ENCODE measurements at places on chromosomes 3 and 15. TPM values are rescaled to one million over a fixed set of nuclear protein-coding genes. Genes with fewer than 3 reads are reported as not detected.

The ESYT3 gene
- 2.6 TPM for total RNA-seq

The BAHD1 gene
- total RNA-seq, result 40.6 TPM

The WDR82 gene
- 57.9 TPM for total RNA-seq

The MYZAP gene
- total RNA-seq, result 1.1 TPM

The CCRL2 gene
- total RNA-seq, result not detected

The CPA3 gene
- total RNA-seq, result not detected

The MORC1 gene
- not detected for total RNA-seq

The DUOXA2 gene
- total RNA-seq, result not detected

GRCh38 chr3:124444075-124444474 is 286.2 kb upstream of the UMPS start:
- peaks cover 21% of the 10 kb centered on the region for H3K27me3 ChIP-seq
- H3K27ac ChIP-seq, result no peak overlapping the region
- H3K36me3 ChIP-seq, result no peaks in the 10 kb centered on the region
- DNase-seq, result no peak

DNA sequence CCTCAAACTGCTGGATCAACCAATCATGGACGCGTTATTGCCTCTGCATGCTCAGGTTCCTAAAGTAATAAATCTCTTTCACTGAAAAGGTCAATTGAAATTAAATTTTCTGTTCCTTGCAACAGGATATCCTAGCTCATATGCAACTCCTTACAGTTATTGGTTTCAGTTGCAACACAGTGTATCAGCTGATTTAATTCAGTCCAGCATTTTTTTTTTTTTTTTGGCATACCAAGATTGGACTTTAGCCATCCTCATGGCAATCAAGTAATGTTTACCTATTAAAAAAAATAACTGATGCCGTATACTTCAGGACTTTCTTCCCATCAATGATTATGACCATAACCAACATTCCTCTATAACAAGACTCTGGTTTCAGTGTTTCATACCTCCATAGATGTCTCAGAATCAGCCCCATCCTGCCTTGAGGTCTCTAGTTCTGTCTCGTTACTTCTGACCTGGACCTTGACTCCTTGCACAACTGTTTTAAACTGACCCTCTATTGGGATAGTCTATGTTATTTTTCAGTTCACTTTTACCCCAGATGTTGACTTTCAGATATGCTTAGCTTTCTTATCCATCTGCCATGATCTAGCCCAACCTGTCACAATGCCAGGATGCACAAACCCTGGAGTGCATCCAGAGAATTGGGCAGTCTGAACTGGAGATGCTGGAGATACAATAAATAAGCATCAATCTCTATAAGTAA is 265.0 kb upstream of the GADL1 start:
- no peak overlapping the region for H3K4me3 ChIP-seq
- H3K4me1 ChIP-seq, result no peaks in the 10 kb centered on the region
- H3K27ac ChIP-seq, result no peak overlapping the region
- H3K27me3 ChIP-seq, result no peaks in the 10 kb centered on the region
- no peaks in the 10 kb centered on the region for H3K36me3 ChIP-seq
- DNase-seq, result no peak

GRCh38 chr3:177111541-177111949 is 85.7 kb downstream of the TBL1XR1 start:
- H3K4me1 ChIP-seq, result peaks cover 51% of the 10 kb centered on the region
- H3K4me3 ChIP-seq, result no peak overlapping the region
- H3K27ac ChIP-seq, result peak overlapping the region; percentile 20
- H3K36me3 ChIP-seq, result no peaks in the 10 kb centered on the region
- no peak for DNase-seq
- no peaks in the 10 kb centered on the region for H3K27me3 ChIP-seq

- no peak overlapping the region for H3K27ac ChIP-seq
- H3K36me3 ChIP-seq, result no peaks in the 10 kb centered on the region
- no peaks in the 10 kb centered on the region for H3K27me3 ChIP-seq
- no peak for DNase-seq
- H3K4me1 ChIP-seq, result no peaks in the 10 kb centered on the region
Observed at GRCh38 chr3:18008706-18009368, 266.4 kb upstream of the TBC1D5 start.

DNA sequence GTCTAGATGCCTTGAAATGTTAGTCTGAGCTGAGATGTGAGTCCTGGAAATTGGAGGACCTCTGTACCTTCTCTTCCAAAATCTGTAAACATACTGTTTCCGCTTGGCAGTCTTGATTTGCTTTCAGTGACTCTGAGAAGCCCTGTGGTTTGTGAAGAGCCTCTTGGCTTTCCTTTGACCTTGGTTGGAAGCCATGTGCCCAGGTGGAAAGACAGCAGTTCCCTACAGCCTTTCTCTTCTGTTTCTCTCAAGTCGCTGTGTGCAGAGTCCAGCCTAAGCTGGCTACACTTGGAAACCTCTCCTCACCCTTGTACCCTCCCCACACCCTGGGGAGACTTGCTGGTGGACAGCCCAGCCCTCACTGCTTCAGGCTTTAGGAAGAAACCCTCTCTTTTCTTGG is 129.8 kb upstream of the CTDSPL start:
- H3K27me3 ChIP-seq, result peaks cover 2% of the 10 kb centered on the region
- H3K36me3 ChIP-seq, result no peaks in the 10 kb centered on the region
- no peaks in the 10 kb centered on the region for H3K4me1 ChIP-seq
- no peak overlapping the region for H3K4me3 ChIP-seq
- H3K27ac ChIP-seq, result no peak overlapping the region

GRCh38 chr3:72776-73175 is 123.8 kb upstream of the CHL1 start:
- H3K27me3 ChIP-seq, result no peaks in the 10 kb centered on the region
- no peak overlapping the region for H3K27ac ChIP-seq
- H3K4me1 ChIP-seq, result no peaks in the 10 kb centered on the region
- no peak for DNase-seq
- no peak overlapping the region for H3K4me3 ChIP-seq
- no peaks in the 10 kb centered on the region for H3K36me3 ChIP-seq

GRCh38 chr3:133833880-133834620 is 28.4 kb downstream of the SRPRB start:
- H3K27me3 ChIP-seq, result no peaks in the 10 kb centered on the region
- no peak overlapping the region for H3K27ac ChIP-seq
- no peak for DNase-seq
- no peaks in the 10 kb centered on the region for H3K36me3 ChIP-seq
- H3K4me1 ChIP-seq, result no peaks in the 10 kb centered on the region

- no peaks in the 10 kb centered on the region for H3K36me3 ChIP-seq
- DNase-seq, result no peak
- H3K27ac ChIP-seq, result no peak overlapping the region
- no peaks in the 10 kb centered on the region for H3K27me3 ChIP-seq
- H3K4me3 ChIP-seq, result no peak overlapping the region
Observed at GRCh38 chr3:159929171-159930141, 59.2 kb upstream of the IL12A start.

DNA sequence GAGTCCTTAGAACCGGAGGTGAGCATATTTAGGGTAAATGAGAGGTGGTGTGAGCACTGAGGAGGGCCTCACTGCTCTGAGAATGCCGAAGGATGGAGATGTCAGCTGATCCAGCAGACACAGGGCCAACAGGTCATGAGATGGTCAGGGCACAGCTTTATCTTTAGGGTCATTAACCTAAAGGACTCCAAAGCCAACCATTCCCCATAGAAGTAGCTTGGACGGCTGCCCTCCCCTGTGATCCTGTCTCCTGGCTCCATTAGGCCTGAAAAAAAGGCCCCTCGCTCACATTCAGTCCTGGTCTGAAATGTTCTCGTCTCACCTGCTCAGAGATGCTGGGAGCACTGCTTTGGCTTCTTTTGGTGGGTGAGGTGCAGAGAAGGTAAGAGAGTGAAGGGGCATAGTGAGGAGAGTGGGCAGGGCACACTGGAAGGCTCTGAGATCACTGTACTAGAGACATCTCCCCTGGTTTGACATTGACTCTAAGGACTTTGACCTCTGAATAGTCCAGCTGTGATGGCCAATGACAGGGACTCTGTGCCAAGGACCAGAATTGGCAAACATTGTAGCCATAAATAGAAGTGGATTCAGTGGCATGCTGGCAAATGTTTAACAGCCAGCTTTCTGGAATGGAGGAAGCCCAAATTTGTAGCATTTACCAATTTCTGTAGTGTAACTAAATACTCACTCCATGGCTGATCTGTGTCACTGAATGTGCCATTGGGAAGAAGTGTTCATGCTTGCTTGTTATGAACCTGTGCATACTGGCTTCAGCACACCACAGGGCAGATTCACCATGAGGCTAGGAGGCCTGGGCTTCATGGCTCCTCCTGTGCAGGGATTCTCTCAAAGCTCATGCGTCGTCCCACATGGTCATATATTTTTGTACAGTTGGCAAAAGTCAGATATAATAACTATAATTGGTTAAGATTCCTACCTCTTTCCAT is 76.2 kb upstream of the MRPS22 start:
- H3K4me1 ChIP-seq, result no peaks in the 10 kb centered on the region
- no peak for DNase-seq
- H3K4me3 ChIP-seq, result no peak overlapping the region
- H3K36me3 ChIP-seq, result no peaks in the 10 kb centered on the region
- no peaks in the 10 kb centered on the region for H3K27me3 ChIP-seq

DNA sequence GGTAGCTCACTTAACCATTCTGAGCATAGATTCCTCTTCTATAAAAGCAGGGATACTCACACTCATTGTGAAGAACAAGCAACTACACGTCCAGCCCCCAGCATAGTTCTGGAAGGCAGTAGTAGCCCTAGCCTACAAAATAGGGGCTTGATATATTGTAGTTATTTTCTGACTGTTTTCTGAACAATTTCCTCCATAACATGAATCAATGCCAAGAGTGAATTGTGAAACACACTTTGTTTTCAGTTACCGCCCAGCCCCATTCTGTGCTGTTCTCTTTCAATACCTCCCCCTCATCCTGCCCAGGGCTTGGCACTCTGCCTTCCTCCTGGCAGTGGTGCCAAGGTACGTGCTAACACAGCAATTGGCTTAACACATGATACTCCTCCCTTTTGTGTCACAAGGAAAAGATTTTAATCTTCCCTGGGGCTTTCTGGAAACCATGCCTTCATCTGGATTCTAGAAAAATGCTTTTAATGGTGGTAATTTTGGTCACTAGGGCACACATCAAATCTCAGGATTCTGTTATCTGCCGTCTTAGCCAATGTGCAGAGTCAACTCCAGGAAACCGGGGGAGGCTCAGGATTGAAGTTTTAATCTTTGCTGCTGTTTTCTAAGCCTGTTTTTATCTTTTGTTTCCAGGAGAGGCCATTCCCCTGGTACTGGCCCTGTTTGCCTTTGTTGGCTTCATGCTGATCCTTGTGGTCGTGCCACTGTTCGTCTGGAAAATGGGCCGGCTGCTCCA is 37.2 kb downstream of the IL20RB start:
- no peaks in the 10 kb centered on the region for H3K27me3 ChIP-seq
- no peak for DNase-seq
- no peaks in the 10 kb centered on the region for H3K4me1 ChIP-seq
- no peak overlapping the region for H3K27ac ChIP-seq

- no peak overlapping the region for H3K4me3 ChIP-seq
- no peaks in the 10 kb centered on the region for H3K36me3 ChIP-seq
- no peaks in the 10 kb centered on the region for H3K4me1 ChIP-seq
- peaks cover 5% of the 10 kb centered on the region for H3K27me3 ChIP-seq
- H3K27ac ChIP-seq, result no peak overlapping the region
Observed at GRCh38 chr3:133130168-133130567, 92.0 kb downstream of the TMEM108 start.

- H3K27ac ChIP-seq, result no peak overlapping the region
- H3K36me3 ChIP-seq, result no peaks in the 10 kb centered on the region
- H3K4me3 ChIP-seq, result no peak overlapping the region
Observed at GRCh38 chr3:129616713-129617112, 10.2 kb upstream of the PLXND1 start.

- peaks cover 5% of the 10 kb centered on the region for H3K4me1 ChIP-seq
- DNase-seq, result no peak
- no peaks in the 10 kb centered on the region for H3K36me3 ChIP-seq
Observed at GRCh38 chr15:77224352-77224751, 153.4 kb upstream of the TSPAN3 start.

DNA sequence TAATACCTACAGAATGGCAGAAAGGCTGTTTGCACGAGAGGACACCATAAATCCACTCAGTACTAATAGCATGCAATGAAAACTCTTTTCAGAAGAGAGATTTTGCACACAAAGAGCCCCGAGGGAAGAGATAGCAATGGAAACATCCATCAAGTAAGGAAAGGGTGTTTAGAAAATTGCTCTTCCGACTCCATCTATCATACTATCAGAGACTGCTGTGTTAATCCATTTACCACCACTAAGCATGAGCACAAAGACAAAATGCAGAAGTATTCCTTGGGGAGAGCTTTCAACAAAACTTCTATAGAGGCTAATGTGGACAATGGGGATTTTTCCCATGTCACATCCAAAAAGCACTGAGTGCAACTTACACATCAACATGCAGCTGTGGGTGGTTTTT is 72.1 kb upstream of the PLAAT1 start:
- no peak overlapping the region for H3K4me3 ChIP-seq
- DNase-seq, result no peak

GRCh38 chr3:10396083-10396482 is 75.2 kb upstream of the SEC13 start:
- DNase-seq, result no peak
- no peak overlapping the region for H3K27ac ChIP-seq
- no peak overlapping the region for H3K4me3 ChIP-seq

DNA sequence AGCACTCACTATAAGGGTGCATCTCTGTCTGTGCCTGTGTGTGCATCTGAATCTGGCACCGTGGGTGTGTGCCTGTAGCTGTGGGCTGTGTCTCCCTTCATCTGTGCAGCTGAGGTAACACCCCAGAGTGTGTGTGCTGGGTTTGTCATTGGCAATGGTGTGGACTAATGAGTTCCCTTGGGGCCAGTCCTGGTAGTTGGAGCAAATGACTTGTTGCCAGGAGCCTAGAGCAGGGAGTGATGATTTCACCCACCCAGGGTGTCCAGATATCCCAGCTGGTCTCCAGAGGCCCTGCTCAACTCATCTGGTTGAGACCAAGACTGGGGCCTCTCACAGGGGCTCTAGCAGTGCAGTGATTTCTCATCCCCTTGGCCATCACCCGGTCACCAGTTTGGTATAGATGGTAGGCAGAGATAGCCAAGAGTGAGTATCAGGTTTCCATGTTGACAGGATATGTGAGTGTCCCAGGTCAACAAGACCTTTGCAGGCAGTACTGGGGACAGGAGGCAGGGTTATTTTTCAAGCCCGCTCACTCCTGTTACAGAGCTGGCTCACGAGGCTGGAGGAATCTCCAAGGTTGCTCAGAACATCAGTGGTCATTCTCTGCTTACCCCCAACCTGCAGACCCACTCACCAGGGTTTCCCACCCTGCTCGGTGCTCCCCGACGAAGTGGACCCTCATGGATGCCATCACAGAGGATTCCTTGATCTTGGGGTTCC is 4.1 kb upstream of the HDAC11 start:
- no peaks in the 10 kb centered on the region for H3K4me1 ChIP-seq
- no peaks in the 10 kb centered on the region for H3K36me3 ChIP-seq
- no peaks in the 10 kb centered on the region for H3K27me3 ChIP-seq
- H3K4me3 ChIP-seq, result no peak overlapping the region

GRCh38 chr15:71802770-71803169 is 7.6 kb upstream of the NR2E3 start:
- H3K4me1 ChIP-seq, result peaks cover 24% of the 10 kb centered on the region
- H3K27ac ChIP-seq, result no peak overlapping the region
- no peaks in the 10 kb centered on the region for H3K27me3 ChIP-seq
- no peaks in the 10 kb centered on the region for H3K36me3 ChIP-seq
- no peak overlapping the region for H3K4me3 ChIP-seq

Data from Panc1 (cell line).